Activated CD8-positive, alpha-beta memory T cell treated with anti-CD3 and anti-CD28 coated beads for 48 hours (primary cell): ENCODE measurements at places on chromosomes 1 and 21.

DNA sequence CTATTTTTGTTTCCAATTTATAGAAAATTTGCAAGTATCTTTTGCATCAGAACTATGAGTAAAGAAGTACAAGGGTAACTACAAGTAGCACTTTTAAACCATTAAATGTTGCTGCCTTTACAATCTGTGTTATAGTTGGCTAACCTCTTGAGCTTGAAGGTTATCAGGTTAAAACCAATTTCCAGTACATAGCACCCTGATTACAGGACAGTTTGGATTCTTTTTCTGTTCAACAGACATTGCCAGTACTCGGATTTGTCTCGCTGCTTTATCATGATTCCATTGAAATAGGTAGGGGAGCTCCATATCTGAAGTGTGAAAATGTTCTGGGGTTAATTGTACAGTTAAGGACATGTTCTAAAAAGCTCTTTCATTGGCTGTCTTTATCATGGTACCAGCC, 40.0 kb downstream of the MIA3 start:
- no peak for DNase-seq

DNA sequence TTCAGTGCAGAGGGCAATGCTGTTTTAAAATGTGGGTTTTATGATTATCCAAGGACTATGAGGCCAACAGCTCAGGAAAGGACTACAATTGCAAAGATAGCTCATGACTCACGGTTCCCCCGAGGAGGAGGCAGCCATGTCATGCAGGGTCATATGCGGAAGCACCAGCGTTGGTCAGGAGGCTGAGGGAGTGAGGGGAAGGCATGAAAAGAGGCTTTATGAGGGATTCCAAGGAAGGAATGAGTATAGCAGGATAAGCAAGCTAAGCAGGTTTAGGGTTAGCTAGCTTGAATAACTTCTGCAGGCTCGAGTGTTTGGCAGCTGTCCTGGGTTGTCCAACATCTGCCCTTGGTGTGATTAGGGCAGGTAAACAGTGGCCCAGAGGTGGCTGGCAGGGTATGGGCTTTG, 495.1 kb downstream of the SETD4 start:
- no peak for DNase-seq

GRCh38 chr21:33264561-33264960, 1.6 kb upstream of the IL10RB start:
- DNase-seq, result no peak

DNA sequence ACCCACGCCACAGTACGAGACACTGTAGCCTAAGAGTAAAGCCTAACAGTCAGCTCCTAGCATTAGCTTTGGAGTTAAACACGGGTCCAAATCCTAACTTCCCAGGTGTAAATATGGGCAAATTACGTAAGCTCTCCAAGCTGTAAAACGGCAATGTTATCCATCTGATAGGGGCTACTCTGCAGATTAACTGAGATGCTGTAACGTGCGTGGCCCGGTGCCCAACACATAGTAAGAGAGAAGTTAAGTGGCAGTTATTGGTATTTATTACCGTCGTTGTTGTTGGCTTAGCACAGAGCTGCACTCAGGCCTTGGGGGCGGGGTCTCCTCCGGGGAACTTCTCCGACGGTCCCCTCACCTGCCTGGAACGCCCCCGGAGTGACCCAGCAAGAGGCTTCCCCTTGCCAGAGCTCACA, 457 bp downstream of the TRAPPC3 start:
- DNase-seq, result no peak

- DNase-seq, result no peak
These were observed 13.2 kb upstream of the PRMT2 start for GRCh38 chr21:46622226-46622625.

- DNase-seq, result no peak
These were observed 274.8 kb upstream of the LYPLAL1 start for GRCh38 chr1:218898921-218899320.

DNA sequence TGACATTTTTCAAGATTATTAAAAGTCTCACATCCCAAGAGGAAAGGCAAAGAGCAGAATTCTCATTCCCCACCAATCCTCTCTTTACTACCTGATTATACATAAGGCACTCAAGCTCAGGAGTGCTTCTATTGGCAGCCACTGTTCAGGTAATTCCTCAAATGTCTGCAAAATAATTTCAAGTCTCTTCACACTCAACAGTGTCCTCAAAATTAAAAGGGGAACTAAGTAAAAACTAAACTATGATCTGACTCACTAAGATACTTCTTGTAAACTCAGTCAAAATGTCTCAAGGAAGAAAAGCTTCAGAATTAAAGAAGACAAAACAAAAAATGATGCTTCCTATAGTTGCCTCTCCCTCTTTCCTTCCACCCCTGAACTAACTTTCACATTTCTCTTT, 135.6 kb downstream of the GPATCH2 start:
- DNase-seq, result no peak

GRCh38 chr1:182029379-182030331, 31.9 kb downstream of the ZNF648 start:
- peak; percentile 92 for DNase-seq

- no peak for DNase-seq
These were observed 38.5 kb downstream of the ACP6 start for GRCh38 chr1:147631839-147632238.

- no peak for DNase-seq
These were observed 70.6 kb downstream of the ALPL start for GRCh38 chr1:21579791-21580190.

GRCh38 chr1:244952940-244953339, 88.6 kb upstream of the HNRNPU start:
- DNase-seq, result no peak

- no peak for DNase-seq
These were observed 923.1 kb upstream of the NEGR1 start for GRCh38 chr1:73205294-73205973.

- DNase-seq, result peak; percentile 7
These were observed 729 bp upstream of the CDCA8 start for GRCh38 chr1:37691497-37692077.

DNA sequence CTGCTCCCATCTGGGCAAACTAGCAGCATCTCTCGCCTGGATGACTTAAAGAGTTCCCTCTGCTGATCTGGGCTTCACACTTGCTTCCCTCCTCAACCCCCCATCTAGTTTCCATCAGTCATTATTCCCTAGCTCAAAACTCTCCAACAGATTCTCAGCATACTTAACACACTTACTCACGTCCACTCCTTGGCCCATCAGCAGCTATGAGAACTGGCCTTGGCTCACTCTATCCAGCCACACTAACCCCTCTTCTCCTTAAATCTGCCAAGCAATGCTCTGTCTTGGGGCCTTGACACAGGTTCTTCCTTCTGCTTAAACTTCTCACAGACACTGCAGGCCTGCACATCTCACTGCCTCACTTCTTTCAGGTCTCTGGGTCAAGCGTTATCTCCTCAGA, 41.6 kb downstream of the GNG12 start:
- no peak for DNase-seq

DNA sequence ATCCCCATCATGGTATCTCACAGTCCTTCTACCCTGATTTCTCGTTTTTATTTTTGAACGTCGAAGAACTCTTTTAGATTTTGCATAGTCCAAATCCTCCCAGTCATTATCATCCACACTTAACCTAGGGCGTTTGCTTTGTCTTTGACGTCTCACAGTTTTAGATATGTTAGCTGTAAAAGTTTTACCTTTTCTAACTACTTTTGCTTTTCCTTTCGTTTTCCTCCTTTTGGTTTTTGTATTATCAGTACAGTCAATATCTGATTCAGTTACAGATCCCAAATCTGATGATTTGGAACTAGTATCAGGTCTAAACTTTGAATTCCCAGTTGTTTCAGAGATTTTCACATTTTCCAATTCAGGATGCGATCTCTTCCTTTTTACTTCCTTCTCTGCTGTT, 13.1 kb upstream of the PSMG1 start:
- no peak for DNase-seq

DNA sequence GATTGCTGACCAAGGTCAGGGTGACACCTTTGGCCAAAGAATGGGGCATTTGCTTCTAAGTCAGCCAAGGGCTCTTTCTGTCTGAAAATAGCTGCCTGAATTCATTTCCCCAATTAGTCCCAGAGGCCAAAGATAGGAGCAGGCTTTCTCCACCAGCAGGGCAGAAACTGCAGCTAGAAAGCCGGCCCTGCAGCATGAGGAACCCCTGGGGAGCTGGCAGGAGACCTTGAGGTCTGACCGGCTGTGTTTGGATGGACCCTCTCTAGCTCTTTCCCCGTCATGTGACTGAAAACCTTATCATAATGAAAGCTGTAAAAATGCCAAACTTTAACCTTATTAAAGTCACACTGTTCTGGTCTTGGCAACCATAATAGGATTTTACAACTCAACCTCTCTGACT, 93.4 kb downstream of the CD58 start:
- DNase-seq, result no peak

GRCh38 chr1:227934476-227935313, 13.0 kb downstream of the WNT9A start:
- DNase-seq, result peak; percentile 17

GRCh38 chr1:230636575-230637148, 5.6 kb upstream of the COG2 start:
- no peak for DNase-seq

GRCh38 chr1:235952950-235953615, 86.4 kb upstream of the LYST start:
- no peak for DNase-seq

GRCh38 chr1:201268604-201269151, 14.6 kb upstream of the PKP1 start:
- DNase-seq, result no peak

DNA sequence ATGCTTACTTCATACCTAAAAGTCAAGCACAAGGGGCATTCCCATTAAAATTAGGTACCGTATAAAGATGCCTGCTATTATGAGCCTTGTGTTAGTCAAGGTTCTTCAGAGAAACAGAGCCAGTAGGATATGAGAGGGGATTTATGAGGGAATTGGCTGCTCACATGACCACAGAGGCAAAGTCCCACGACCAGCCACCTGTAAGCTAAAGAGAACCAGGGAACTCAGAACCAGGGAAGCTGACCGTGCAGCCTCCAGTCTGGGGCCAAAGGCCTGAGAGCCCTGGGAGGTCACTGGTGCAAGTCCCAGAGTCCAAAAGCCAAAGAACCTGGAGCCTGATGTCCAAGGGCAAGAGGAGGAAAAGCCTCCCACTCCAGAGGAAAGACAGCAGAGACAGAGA, 20.0 kb downstream of the PIGM start:
- DNase-seq, result no peak

DNA sequence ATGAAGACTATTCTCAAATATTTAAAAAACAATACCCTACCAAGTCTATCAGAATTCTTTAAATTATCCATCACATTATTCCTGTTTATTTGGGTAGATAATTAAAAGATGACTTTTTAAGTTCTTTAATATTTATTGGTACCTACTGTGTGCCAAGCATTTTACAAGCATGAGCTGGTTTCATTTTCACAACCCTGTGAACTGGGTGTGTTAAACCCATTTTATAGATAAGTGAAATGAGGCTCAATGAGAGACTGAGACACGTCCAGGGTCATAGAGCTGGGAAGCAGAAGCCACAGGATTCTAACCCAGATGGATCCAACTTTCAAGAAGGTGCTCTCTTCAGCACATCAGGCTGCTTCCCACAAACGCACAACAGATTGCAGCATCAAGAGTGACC, 12.3 kb downstream of the LRRN2 start:
- DNase-seq, result no peak

DNA sequence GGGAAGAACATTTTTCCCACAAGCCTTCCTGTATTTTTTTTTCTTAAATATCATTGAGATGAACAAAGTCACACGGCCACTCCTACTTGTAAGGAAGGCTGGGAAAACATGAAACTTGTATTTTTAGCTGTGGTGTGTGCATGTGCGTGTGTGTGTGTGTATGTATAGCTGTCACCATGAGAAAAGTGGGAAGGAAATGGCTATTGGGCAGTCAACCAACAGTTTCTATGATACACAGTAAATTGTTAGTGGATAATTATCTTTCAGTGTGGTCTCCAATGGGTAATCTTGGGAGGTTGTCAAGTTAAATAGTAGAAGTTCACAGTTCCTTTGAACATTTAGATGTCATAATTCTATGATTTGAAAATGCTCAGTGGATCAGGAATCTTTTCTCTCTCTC, 132.7 kb upstream of the USP24 start:
- no peak for DNase-seq

DNA sequence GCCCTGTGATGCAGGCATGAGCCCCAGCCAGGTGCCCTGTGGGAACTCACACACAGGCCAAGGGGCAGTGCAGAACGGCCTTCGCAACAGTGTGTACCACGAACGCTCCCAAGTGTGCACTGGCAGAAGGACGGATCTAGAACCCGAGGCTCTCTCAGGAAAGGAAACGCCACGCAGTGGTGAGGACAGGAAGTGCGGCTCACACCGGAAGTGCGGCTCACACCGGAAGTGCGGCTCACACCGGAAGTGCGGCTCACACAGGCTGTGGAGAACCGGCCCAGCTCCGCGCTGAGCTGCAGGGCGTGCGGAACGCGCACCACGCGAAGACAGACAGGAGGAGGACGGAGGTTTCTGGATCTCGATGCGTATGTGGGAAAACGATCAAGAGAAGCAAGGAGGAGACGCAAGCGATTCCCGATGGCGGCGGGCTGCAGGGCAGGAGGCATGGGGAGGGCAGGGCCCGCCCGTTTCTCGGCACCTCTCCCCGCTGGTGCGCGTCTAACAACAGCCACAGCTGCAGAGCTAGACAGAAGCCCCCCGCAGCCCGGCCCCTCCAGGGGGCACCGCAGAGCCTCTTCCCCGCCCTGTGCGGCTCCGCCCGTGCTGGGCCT, 35.9 kb upstream of the TMEM52 start:
- no peak for DNase-seq

GRCh38 chr1:200062143-200062542, 34.6 kb downstream of the NR5A2 start:
- DNase-seq, result no peak

DNA sequence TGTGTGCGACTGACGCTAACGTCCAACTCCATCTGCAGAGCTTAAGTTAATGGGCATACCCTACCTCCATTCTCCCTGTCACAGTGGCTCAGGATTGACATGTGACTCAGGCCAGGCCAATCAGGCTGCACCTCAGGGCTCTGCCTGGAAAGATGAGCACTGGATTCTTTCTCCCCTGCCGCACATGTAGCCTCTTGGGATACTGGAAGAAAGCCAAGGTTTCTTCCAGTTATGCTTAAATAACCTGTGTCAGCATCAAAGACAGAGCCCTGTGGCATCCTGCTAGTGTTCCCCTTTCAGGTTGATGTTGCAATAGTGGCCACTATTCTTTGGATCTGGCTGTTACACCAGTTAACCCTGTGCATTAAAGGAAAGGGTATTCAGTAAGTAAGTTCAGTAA, 55.0 kb upstream of the SYT6 start:
- no peak for DNase-seq

DNA sequence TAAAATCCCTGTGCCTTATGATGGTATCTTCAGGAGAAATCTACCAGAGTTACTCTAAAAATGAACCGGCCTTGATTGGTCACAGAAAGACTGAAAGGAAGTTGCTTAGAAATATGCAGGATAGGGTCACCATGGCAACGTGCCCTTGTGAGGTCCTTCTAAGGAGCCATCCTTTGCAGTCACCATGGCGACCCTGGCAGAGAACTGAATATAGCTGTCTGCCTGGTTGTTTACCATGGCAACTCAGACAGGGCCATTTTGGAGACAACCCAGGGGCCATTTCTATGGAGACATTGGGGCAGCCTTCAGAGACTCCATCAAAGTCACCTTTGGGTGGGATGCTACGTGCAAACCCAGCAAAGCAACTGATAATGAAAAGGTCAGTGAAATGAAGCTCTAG, 43.0 kb downstream of the SNX7 start:
- DNase-seq, result no peak

- DNase-seq, result no peak
These were observed 1793.9 kb downstream of the NCAM2 start for GRCh38 chr21:22791986-22792560.

- DNase-seq, result no peak
These were observed 2.5 kb downstream of the USH2A start for GRCh38 chr1:216420746-216421145.

- no peak for DNase-seq
These were observed 49.6 kb downstream of the HSF2BP start for GRCh38 chr21:43609501-43610340.
